NCI-H1930 (cell line): ENCODE measurements at places on chromosomes 11 and 22.
A peak's percentile ranks its signal among the peaks of the same experiment; 100 is the strongest.

DNA sequence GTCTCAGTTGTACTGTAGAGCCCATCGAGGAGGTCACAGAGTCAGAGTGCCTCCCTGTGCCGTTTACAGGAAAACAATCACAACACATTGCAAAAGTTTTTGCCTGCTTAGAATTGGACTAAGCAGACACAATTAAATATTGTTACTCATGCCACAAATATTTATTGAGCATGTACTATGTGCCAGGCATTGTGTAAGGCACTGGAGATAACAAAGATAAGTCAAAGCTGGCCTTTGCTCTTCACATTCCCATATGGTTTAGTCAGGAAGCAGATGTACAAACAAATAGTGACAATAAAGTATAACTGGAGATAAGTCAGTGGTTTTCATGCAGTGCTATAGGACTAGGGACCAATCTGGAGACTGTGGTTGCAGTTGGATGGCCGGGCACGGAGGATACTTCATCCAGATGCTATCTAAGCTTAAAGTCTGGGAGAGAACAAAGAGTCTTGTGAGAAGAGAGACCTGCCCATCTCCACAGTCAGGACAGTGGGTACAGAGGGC lies 550.7 kb downstream of the INSC start:
- no peak for DNase-seq

- DNase-seq = no peak
These were observed 29.9 kb downstream of the ENDOD1 start for GRCh38 chr11:95119361-95120060.

GRCh38 chr11:18299721-18300120 lies 22.2 kb downstream of the HPS5 start:
- no peak for DNase-seq

- DNase-seq = no peak
These were observed 286.4 kb downstream of the DYNC2H1 start for GRCh38 chr11:103395612-103396011.

DNA sequence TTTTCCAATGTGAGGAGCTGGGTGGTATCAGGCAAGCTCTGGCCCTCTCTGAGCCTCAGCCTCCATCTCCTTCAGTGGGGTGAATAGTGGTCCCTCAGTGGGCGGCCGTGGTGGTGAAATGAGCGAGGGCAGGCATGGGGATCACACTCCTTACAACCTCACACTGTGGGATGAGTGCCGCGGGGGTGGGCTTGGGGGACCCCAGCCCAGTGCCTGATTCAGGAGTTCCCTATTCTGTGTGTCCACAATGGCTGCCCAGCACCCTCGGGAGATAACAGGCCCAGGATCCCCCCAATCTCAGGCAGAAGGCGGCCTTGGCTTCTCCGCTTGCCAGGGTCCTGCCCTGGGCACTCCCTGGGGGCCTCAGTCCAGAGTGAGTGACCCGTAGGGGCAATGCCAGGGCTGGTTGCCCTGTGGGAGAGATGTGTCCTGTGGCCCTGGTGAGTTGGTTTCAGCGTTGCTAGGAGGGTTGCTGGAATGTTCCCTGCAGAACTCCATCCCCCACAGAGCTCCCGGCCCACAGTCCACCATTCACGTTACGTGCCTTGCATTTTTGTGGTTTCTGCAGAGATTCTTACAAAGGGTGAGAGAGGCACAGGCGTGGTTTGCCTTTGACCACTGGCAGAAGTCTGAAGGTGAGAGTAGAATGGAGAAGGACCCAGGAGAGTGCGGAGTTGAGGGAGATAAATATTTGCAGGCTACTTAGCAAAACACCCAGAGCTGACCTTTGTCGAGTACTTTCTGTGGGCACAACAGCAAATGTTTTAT lies 2.9 kb downstream of the ALDH3B1 start:
- DNase-seq = no peak

GRCh38 chr11:116317212-116317611 lies 455.6 kb downstream of the BUD13 start:
- no peak for DNase-seq

DNA sequence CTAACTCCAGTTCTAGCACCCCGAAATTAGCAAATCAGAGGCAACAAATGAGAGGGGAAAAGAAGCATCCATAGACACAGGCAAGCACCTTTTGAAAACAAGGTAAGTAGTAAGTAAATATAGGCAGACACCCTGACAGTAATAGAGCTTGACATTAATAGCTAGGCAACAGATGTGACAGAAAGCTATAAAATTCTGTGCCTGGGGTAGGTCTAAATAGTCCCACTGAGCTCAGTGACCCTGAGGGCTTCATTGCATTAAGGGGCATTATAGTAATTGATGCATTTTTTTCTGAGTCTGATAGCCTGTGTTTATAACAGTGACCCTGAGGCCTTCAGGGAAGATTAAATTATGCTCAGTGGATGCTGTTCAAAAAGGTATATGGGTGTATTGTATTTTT lies 197.1 kb downstream of the HIPK3 start:
- peak; percentile 69 for DNase-seq

DNA sequence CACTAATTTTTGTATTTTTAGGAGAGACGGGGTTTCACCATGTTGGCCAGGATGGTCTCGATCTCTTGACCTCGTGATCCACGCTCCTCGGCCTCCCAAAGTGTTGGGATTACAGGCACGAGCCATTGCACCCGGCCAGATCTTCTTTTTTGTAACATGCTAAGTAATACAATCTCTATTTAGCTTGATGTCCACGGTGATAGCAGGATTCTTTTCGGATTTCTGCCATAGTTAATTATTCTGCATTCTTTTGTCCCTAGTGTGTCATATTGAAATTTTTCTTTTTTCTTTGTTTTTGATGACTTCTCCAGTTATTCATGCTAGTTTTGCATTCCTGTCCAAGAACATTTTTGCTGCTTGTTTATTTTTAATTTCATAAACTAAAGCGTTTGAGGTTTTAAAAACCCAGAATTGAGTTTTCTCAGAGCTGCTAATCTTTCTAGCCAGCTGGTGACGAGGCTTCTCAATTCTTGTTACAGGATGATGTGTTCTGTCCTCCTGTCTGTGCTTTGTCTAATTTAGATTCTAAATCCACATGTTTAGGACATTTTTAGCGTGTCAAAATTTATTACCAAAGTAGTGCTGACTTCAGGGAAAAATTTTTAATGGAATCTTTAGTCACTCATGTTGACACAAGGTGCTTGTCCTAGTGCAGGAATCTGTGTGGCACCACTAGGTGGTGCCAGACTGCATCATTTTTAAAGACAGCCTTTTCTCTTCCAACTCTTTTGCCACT lies 21.8 kb downstream of the NF2 start:
- DNase-seq = peak; percentile 11

DNA sequence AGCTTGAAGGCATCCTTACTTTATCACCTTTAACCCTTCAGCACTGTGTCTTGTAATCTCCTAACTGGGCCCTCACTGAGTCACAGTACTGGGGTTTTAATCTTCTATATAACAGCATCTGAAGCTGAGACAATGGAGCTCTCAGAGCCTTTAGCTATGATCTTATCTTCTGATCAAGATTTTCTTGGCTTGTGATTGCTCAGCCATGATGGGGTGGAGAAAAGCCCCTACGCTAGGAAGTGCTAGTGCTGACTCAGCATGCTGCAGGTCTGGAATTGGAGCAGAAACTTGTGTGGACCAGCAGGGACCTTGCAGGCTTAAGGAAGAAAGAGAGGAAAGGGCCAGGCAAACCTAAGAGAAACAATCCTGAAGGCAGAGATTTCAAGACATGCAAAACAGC lies 71.7 kb upstream of the EED start:
- DNase-seq = no peak

DNA sequence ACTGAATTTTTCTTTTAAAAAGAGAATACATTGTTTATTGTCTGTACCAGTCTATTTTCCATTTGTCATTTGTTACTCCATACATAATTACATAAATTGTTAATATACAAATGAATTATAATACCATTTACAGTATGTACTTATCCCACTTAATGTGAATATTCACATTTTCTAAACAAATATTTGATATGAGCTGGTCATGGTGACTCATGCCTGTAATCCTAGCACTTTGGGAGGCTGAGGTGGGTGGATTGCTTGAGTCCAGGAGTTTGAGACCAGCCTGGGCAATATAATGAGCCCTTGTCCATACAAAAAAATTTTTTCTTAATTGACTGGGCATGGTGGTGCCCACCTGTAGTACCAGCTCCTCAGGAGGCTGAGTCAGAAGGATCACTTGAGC lies 6.8 kb downstream of the SC5D start:
- no peak for DNase-seq
